ENCODE measurements at places on chromosomes 2 and 18.

GRCh38 chr2:108253106-108253505, 13.3 kb downstream of the SULT1C3 start:
- DNase-seq, result no peak

GRCh38 chr18:4245456-4245855, 209.7 kb downstream of the DLGAP1 start:
- DNase-seq, result no peak

DNA sequence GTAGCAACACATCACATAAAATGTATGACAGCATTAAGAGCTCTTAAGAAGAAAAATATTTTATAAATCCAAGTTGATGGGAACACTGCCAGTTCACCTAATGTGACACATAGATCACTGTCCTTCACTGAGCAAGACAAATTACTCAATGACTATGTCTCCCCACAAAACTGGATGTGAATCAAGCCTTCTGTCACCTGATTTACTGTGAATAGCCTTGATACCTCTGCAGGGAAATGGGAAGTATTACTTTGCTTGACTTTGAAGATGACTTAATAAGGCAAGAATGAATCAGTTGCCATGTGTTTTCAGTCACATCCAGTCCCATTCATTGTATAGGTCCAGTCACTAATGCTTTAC, 94.6 kb downstream of the NYAP2 start:
- no peak for DNase-seq

- DNase-seq, result no peak
Measured at GRCh38 chr2:160376576-160376975, 117.0 kb downstream of the RBMS1 start.

- DNase-seq, result no peak
Measured at GRCh38 chr18:50395093-50395492, 20.2 kb downstream of the SKA1 start.

GRCh38 chr2:198232281-198232680, 427.9 kb downstream of the PLCL1 start:
- no peak for DNase-seq

- DNase-seq, result no peak
Measured at GRCh38 chr18:37854396-37854795, 288.8 kb upstream of the CELF4 start.

GRCh38 chr2:152647552-152647951, 69.7 kb downstream of the PRPF40A start:
- DNase-seq, result no peak

- no peak for DNase-seq
Measured at GRCh38 chr2:19669126-19669525, 232.7 kb downstream of the TTC32 start.

DNA sequence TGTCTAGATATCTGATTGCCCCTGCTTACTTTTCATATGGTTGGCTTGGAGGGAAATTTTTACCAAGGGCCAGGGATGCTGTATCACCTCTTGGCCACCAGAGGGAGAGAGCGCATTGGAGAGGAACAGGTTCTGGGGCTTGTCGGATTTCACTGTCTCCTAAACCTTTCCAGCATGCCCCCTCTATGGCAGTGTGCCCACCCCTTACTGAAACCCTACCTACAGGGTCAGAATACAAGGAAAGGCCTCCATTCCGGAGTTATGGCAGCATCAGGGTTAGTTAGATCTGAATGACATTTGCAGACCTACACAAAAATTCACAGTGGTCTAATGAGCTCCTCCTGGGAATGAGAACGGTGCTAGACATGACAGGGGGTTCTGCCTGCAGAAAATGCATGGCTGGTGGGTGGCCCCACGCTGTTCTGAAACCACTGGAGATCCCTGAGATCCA, 5.8 kb downstream of the SLC14A2 start:
- peak; percentile 36 for DNase-seq

- DNase-seq, result no peak
Measured at GRCh38 chr2:239903803-239904202, 121.3 kb downstream of the NDUFA10 start.

DNA sequence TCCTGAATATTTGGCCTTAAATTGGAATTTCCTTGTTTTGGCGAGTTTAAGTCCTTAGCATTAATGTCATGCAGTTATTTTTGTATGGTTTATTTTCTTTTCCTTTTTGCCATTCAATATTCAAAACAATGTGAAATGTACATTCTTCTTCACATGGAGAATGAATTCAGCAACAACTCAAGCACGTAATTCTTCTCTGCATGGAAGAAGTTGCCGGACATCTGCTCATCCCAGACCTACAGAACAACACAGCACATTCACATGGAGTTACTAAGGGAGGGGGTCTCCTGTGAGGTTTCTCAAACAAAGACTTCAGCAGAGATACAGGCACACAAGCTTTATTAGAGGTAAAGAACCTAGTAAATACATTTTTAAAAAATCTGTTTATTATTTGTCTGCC, 236.8 kb downstream of the SATB2 start:
- DNase-seq, result no peak

DNA sequence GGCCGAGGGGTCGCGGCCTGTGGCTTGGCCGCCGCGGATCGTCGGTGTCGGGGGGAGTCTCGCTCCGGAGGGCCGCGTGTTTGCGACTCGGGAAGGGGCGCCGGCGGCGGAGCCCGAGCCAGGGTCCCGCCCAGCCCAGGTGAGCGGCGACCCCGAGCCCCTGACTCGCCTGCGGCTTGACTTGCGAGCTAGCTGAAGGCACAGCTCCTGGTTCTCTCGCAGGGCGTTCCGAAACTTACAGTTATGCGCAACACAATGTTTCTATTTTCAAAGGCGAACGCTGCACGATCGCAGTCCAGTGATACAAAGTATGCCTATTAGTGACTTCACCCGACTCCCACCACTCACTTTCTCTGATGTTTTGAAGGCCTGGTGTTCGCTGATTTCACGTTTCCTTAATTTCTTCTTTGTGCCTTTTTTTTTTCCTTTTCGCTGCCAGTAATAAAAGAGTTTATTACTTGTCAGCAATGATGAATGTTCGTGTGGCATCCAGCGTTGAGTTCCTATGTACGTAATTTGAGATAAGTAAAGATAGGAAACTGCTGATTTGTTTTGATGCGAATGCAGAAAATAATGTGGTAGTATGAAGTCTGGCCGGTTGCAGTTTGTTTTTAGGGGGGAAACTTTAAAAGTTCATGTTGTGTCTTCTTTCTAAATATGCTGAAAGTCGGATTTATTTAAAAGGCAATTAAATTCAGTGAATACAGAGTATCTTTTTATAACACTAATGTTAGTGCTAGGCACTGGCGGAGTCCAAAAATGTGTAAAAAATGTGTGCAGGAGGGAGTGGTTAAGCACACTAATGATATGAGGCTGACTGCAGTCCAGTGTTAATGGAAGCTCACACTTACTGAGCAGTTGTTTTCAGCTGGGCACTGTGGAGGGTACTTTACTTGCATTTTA, 706 bp downstream of the UBXN2A start:
- no peak for DNase-seq

DNA sequence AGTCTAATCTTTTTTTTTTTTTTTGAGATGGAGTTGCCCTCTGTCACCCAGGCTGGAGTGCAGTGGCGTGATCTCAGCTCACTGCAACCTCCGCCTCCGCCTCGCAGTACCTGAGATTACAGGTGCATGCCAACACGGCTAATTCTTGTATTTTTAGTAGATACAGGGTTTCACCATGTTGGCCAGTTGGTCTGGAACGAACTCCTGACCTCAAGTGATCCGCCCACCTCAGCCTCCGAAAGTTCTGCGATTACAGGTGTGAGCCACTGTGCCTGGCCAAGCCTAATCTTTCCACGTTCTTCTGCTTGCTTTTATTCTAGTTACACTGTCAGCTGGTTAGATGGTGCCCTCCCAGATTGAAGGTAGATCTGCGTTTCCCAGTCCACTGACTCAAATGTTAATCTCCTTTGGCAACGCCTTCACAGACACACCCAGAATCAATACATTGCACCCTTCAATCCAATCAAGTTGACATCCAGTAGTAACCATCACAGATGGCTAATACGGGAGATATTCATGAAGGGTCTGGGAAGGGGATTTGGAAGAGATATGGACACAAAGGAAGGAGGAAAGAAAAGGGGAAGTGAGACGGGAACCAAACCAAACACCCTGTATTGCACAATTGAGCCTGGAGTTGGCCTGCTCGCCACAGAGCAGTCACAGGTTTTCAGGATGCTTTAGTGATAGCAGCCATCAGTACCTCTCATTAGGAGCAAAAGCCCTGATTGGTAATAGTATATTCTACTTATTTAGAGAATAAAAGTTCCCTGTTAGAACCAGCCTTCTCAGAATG, 229.8 kb downstream of the PIK3C3 start:
- no peak for DNase-seq

GRCh38 chr2:11074246-11074820, 80.9 kb upstream of the SLC66A3 start:
- DNase-seq, result no peak

GRCh38 chr2:211055438-211055837, 499.0 kb downstream of the CPS1 start:
- DNase-seq, result no peak

DNA sequence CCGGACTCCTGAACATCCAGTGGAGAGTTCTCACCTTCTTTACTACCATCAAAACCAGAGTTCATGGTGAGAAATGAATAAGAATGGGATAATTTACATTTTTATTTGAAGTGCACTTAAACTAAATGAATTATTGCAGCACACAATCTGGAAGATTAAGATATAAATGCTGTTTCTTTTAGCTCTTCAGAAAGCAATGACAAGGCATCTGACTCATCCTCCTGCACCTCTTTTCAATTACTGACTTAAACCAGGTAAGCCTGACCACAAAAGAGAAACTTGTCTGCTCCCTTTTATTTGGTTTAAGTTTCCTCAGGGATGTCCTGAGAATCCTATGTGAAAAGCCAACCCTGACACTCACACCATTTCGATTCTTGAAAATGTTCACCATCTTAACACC, 720 bp upstream of the DSC2 start:
- DNase-seq, result no peak

- DNase-seq, result no peak
Measured at GRCh38 chr2:176542476-176542875, 273.2 kb downstream of the MTX2 start.

DNA sequence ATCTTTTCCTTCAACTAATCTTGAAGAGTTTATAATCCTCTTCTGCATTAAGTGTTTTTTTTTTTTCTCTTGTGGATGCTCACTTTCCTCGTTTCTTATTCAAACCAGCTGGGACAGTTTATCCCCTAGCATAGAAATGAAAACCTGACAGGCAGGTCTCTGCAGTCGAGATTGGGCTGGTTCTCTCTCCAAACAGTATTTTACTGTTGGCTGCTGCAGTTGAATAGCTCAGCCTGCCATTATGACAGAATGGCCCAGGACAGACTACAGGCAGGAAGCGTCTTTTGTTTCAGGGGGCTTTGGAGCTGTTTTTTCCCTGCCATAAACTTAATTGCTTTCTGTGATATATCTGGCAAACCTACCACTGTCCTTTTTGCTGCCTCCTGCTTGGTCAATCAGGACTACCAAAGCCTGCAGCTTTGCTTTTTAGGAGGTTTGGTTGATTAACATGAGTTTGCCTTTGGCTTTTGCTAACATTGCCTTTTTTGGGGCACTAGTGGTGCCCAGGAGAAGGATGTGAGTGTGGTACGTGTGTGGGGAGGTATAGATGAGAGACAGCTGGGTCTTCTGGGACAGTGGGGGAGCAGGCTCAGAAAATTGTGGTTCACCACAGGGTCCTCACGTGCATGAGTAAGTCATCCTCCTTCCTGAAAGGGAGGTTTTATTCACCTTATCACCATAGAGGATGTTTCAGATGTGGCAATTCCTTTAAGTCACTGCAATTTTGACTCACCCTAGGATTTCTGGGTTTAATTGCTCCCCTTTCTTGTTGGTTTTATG, 128.7 kb downstream of the LYPD6B start:
- DNase-seq, result no peak

DNA sequence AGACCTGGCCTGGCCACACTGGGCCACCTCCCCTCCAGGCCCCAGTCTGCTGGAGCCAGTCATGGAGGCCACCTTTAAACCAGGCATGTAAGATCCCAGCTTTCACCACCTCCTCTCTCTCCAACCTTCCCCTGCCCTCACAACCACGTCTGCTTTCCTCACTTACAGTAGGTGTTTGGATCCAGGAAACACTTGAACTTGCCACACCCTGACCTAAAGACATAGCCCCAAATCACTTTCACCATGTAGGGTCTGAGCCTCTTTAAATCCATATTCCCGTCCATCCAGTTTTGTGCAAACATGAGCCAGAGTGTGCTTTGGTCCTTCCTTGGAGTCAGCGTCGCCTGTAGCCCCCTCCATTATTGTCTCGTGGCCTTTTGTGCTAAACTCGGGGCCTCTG, 66.8 kb downstream of the NRP2 start:
- no peak for DNase-seq

- no peak for DNase-seq
Measured at GRCh38 chr18:9906481-9906880, 7.3 kb upstream of the VAPA start.

DNA sequence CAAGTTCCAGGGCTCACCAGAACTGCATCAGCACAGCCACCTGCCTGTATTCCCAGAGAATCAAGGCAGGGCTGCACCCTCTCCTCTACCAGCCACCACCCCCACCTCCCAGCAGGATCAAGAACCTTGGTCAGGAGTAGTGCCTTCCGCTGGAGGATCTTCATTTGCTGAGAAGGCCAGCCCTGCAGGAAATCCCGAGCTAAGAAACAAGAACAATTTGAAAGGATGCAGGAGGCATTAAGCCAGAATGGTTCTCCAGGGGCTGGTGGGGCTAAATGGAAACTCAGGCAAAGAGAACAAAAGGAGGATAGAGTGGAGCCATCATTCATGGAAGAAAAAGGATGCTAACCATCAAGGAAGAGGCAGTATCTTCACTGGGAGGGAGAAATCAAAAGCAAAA, 147.3 kb upstream of the SLC14A2 start:
- no peak for DNase-seq

DNA sequence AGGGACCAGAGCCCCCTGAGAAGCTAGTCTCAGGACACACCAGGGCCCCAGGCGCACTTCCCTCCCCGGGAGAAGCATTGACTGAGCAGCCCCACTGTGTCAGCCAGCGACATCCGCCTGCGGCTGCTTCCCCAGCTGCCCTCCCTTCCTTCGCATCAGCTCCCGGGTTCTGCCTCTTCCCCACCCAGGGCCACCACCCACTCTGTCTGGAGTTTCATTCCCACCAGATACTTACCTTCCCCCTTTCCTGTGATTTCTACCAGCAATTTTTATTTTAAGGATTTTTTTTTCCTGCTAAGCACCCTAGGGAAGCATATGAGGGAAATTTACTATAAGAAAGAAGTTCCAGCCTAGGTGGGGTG, 99.2 kb downstream of the SMAD7 start:
- no peak for DNase-seq
